Stimulated activated CD8-positive, alpha-beta memory T cell treated with anti-CD3 and anti-CD28 coated beads, Interleukin-4, amount 100 ng/mL, for 1 hour (primary cell): ENCODE measurements at places on chromosomes 13 and 19.

GRCh38 chr13:111390522-111391270 lies 70.3 kb downstream of the TEX29 start:
- no peak for DNase-seq

- no peak for DNase-seq
Measured at GRCh38 chr19:29366757-29367156, 153.8 kb upstream of the UQCRFS1 start.

DNA sequence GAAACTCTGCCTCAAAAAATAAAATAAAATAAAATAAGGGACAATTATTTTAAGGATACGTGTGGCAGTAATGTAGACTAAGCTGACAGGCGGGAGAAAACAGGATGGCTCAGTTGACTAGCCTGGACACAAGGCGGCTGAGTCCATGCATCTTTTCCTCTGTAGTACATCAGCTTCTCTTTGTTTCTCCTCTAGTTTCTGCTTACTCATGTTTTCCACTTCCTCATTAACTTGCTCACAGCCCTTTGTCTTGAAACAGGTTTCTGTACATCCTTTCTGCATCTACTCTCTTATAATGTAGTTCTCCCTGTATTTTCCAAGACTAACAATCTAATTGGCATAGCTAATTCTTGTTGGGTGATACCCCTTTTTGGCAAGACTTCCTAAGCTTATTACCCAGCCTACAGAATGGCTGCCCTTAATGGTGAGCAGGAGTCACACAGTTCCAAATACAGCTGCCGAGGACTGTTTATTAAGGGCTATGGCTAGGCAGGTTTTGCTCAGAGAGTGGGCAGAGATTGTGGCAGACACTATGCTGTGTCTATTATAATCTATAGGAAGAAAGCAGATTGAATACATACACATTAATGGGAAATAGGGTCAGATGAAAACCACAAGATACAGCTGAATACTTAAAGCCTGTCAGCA lies 58.7 kb upstream of the KLF5 start:
- DNase-seq = no peak

DNA sequence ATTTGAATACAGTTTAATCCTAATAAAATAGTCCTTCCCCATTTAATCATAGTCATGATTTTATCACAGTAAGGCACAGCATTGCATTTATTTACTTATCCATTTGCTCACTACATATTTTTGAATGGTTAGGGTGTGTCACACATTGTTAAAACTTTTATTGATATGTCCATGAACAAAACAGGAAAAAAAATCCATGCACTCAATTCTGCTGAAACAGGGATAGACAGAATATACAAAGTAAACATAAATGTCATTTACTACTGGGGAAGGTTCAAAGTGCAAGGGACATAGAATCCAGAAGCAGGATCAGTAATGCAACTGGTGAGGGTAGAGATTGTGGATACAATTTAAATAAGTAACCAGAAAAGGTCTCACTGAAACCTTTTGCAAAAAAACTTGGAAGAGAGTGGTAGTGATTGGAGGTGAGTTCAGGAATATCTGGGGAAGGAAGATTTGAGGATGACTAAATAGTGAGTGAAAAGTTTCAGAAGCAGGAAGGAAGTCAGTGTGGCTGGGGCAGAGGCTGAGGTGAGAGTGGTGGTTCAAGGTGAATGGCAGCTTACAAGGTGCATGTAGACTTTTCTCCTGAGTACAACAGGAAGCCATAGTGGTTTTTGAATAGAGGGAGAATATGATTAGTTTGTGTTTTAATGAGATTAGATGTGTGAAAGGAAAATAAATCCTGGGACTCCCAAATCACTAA lies 387.2 kb upstream of the ATXN8OS start:
- no peak for DNase-seq

DNA sequence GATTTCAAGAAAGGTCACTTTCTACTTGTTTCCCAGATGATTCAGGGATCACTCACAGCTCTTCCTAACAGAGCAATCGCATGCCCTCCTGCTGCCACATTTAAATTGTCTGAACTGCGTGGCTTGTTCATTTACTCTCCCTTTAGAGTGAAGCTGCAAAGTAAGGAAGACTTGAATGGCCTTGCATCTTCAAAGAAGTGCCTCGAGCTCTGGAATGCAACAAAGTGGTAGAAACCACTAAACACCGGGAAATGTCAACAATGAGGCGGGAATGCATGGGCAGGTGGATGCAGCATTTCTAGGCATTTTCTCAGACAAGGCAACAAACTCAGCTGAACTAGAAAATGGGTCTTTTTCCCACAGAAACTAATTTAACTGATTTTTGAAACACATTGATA lies 10.3 kb upstream of the DACH1 start:
- DNase-seq = no peak
